ENCODE measurements at places on chromosomes 7 and 10. TPM values are rescaled to one million over a fixed set of nuclear protein-coding genes. Genes with fewer than 3 reads are reported as not detected.

The FXYD4 gene
- total RNA-seq = not detected

The CNPY1 gene
- total RNA-seq = not detected

The AQP1 gene
- 323 TPM for total RNA-seq

The SORBS1 gene
- total RNA-seq = 703 TPM

The ALDH18A1 gene
- total RNA-seq = 12.1 TPM

The ARHGAP12 gene
- total RNA-seq = 21.1 TPM

DNA sequence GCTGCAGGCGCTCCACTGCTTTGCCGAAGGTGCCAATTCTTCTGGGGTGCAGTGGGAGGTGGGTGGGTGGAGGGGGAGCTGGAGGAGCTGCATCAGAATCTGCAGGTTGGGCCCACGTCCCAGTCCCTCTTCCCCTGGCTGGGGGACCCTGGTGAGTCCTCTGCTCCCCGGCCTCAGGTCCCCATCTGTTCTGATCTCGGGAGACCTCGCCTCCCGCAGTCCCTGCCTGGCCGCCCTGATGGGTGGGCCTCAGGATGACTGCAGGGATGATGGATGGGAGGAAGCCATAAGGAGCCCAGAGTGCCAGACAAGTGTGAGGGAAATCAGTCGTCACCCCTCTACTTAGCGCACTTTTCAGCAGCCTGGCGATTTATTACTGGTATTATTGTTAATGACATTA lies 89.3 kb upstream of the PCBD1 start:
- no peak for DNase-seq

DNA sequence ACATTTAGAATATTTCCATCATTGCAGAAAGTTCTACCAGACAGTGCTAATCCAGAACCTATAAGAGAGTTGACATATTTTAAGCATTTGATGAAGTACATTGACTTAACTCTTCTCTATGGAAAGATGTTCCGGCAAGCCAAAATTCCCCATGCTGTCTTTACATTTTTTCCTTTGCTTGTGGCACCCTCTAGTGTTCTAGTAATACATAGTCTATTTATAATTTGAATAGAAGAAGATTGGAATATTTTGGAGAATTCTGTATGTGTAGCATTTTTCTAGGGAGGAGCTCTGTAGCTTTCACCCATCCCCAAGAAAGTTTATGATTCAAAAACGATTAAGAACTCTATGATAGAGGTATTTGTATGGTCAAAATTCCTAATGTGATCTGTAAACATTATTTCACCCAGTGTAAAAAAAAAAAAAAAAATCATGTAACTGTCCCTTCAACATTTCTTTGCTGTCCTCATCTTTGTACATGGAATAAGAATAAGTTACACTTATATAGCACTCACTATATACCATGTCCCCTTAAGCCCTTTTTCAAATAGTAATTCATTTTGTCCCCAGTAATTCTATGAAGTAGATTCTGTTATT lies 33.2 kb downstream of the NRF1 start:
- no peak for DNase-seq

DNA sequence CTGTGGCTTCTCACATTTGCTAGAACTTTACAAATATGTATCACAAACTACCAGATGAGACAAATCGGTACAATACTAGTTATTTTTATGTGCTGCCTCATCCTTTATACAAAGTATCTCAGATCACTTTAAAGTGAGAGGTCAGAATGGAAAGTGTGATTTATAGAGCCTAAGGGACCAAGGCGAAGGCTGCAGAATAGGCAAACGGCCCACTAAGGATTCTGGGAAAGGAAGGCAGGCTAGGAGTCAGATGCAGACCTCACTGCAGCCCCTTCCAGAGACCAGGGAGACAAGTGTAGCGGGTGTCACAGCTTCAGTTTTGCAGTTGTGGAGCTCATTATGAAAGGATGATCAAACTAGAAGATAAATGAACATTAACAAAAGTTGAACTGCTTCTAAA lies 190.6 kb downstream of the HIBADH start:
- no peak for DNase-seq

DNA sequence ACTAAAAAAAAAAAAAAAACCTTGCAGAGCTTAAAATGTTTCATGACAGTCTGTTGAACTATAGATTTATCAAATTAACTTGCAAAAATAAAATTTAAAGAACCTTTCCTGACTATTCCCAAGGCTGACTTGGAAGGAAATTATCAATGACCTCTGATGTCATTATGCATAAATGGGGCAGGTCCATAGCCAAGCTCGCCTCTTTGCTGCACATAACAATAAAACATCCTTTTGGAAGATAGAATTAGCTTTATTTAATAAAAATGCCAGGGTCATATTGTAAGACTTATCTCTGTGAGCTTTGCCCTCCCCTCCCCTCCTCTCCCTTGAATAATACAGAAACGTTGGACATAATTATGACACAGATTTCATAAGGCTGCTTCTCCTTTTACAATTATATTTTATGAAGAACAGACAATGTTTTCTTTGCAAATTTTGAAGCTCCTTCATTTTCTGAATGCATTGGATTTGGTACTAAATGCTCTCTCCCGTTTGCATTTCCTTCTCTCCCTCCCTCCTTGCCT lies 444.8 kb downstream of the AUTS2 start:
- no peak for DNase-seq

- DNase-seq = no peak
Observed at GRCh38 chr7:158586499-158587161, 993 bp downstream of the PTPRN2 start.

- DNase-seq = no peak
Observed at GRCh38 chr7:139118234-139118804, 8.8 kb upstream of the ZC3HAV1 start.

GRCh38 chr7:29405891-29406290 lies 157.7 kb upstream of the PRR15 start:
- no peak for DNase-seq

DNA sequence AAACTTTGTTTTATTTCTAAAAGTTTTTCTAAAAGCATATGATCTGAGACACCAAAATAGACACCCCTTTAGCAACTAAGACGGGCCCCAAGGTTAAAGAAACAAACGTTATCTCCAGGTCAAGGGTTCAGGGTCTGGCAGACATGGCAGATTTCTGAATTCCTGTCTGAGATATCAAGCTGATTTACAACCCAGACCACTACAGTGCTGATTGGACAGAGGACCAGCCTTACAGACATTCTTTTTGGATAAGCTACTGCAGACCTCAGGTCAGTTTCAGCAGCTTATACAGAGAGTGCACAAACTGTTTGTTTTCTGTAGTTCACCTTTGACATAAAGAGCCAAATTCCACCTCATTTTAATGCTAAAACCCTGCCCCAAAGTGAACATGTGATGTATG lies 34.8 kb downstream of the SVOPL start:
- DNase-seq = no peak

- DNase-seq = peak; percentile 40
Observed at GRCh38 chr10:104741127-104741526, 100.0 kb downstream of the SORCS3 start.

- peak; percentile 94 for DNase-seq
Observed at GRCh38 chr7:100088621-100089457, at the start of gene COPS6. COPS6 (plus strand) TSS chr7:100088969; CDS start chr7:100088991, 22 bp downstream.

DNA sequence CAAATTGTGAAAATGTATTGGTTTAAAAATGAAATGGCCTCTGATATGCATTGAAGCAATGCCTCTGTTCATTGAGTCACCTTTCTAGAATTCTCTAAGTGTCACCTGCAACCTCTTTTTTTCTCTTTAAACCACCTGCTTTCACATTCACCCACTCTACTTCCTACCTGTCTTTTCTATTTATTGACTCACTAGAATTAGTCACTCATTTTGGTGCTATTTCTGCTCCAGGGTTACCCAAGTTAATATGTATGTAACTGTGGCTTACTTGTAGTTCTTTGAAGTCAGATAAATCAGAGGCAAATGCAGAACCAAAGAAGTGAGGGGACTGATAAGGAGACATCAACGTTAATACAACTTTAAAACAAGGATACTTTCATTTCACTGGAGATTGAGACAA lies 674.7 kb downstream of the CCSER2 start:
- DNase-seq = no peak

- no peak for DNase-seq
Observed at GRCh38 chr10:70735161-70735560, 50.0 kb downstream of the TBATA start.

DNA sequence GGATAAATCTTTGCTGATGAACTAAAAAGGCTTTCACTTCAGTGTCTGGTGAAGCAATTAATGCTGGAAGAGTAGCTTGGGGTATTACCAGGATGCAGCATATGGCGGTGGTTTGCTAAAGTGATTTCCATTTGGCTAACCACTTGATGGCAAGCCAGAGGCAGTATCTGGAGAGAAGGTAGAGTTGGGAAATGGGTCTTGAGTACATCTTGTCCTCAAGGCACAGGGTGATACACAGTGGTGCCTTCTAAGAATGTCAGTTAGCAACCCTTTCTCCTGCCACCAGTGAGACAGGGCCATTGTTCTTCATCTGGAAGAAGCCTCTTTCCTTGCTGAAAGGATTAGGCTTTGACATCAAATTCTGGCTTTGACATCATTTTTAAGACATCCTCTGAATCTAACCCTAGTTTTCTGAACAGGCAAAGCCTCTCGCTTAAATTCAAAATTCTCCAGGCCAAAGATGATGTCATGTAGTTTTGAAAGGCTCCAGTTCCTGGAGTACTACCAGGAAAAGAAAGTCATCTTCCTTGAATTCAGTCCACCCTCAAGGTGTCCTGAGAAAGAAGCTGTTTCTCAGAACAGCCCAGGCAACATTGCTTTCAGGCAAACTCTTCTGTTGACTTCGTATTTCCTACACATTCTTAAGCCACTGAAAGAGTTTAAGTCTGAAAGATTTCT lies 162.4 kb downstream of the ARID5B start:
- DNase-seq = no peak

DNA sequence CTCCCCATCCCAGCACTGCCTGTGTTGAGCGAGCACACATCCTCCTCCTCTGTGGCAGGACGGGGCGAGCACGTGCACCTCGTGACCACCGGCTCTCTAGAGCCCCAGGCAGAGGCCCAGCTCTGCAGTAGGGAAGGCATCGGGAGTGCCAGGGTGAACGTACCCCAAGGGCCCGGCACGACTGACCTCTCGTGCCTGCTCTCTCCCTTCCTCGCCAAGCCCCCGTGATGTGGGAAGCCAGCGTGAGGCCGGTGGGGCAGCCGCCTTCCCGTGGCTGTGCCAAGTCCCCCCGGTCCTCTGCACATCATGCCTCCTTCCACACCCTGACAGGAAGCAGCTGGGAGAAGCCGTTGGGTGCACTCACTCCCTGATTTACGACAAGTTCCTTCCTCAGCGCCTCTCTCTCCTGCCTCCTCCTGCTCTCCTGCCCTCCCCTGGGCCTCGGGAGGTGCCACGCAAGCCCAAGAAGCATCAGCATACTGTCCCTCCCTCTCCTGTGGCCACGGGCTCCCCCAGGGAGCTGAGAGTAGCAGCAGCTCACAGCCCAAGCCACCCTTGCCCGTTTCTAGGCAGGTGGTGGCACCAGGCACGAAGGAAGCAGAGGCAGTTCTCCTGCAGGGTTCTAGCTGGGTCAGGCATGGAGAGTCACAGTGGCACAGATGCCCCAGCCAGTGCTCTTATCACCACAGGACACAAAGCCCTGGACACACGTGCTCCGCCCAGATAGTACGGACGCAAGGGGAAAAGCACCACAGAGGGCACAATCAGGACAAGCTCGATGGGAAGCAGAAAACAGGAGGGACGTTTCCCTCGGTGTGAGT lies 47.0 kb downstream of the AMZ1 start:
- DNase-seq = peak; percentile 70

GRCh38 chr7:144835155-144835611 lies 670 bp downstream of the TPK1 start:
- DNase-seq = peak; percentile 53
